ENCODE measurements at places on chromosomes 13 and 19.

DNA sequence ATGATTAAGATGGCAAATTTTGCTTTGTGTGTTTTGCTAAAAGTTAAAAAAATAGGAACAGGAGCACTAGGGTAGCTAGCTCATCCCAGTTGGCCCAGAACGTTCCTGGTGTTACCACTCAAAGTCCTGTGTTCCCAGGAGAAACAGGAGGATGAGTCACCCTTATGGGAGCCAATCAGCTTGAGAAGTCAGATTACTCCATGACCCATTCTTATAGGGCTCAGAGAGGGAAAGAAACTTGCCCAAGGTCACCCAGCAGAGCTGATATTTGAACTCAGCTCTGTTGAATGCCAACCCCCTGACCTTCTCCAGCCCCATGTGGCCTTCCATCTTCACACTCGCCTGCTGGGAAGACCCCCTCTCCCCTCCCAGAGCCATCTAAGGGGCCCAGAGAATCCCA is 13.0 kb downstream of the NMRK2 start:
- peak; percentile 64 for DNase-seq

DNA sequence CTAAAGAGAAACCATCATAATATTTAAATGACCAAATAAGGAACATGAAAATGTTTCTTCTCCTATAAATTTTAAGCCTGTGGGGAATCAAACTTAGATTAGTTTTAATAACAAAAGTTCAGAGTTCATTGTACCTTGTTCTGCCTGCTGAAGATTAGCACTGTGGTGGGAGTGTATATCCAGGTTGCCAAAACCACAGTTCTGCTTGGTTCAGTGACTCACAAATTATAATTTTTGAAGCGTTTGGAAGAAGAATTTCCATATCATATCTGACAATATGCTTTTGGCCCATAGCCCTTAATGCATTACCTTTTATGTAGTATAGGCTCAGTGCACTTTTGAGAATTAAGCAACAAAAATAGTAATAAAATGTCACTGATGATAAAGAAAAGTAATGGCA is 545.2 kb downstream of the GPC6 start:
- DNase-seq, result no peak

DNA sequence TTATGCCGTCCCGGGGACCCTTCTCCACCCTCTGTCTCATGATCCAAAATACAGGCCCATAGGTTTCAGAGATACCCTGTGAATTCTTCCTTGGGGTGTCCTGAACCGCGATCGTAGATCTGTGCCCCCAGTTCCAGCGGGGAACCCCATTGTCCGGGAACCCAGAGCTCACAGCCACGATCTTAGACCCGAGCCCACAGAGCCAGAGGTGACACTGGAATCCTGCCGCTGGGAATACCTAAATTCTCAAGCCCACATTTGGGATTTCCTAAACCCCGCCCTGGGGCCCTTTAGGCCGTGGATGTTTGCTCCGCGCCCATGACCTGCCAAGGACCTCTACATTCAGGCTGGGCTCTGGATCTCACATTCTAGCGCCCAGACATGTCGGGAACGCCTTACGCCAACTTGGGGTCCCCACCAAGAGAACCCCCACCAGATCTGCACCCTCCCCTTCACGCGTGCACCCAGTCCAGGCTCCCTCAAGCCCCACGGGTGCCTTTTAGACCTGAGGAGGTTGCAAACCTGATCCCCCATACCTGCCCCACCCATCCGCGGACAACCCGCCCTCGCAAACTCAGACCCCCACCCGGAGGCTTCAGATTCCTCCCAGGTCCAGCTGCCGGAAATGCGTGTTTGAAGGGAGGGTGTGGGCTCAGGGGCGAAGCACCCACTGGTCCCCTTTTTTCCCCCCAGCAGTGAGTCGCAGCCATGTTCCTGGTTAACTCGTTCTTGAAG is 605 bp downstream of the CAPNS1 start:
- peak; percentile 40 for DNase-seq

DNA sequence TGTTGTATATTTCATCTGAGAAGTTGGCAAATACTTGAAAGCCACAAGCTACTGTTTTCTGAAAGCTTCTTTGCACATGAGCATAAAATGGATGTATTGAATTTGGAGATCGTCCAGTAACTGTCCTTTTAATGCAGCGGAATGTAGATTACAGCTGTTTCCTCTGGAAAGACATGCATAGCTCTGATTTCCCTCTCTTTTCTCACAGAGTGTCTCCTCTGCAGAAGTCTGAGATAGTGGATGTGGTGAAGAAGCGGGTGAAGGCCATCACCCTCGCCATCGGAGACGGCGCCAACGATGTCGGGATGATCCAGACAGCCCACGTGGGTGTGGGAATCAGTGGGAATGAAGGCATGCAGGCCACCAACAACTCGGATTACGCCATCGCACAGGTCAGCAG is 283.0 kb downstream of the SHISA2 start:
- no peak for DNase-seq

DNA sequence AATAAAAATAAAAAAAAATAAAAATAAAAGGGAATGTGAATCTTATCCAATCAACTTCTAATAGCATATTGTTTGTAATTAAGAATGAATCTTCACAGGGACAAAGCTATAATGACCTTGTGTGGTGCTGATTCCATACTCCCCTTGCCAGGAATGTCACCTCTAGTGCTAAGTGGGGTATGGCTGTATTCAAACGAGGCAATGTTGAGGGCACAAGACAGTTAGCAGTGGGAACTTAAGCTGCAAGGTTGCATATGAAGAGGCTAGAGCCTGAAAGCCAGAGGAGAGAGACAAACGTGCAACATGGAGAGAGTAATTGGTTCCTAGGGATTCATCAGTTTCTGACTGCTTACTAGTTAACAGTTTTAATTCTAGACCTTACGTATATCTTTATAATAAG is 43.9 kb upstream of the CSNK1A1L start:
- DNase-seq, result no peak

- DNase-seq, result no peak
These were observed 30.4 kb downstream of the NLRP11 start for GRCh38 chr19:55801416-55801815.

DNA sequence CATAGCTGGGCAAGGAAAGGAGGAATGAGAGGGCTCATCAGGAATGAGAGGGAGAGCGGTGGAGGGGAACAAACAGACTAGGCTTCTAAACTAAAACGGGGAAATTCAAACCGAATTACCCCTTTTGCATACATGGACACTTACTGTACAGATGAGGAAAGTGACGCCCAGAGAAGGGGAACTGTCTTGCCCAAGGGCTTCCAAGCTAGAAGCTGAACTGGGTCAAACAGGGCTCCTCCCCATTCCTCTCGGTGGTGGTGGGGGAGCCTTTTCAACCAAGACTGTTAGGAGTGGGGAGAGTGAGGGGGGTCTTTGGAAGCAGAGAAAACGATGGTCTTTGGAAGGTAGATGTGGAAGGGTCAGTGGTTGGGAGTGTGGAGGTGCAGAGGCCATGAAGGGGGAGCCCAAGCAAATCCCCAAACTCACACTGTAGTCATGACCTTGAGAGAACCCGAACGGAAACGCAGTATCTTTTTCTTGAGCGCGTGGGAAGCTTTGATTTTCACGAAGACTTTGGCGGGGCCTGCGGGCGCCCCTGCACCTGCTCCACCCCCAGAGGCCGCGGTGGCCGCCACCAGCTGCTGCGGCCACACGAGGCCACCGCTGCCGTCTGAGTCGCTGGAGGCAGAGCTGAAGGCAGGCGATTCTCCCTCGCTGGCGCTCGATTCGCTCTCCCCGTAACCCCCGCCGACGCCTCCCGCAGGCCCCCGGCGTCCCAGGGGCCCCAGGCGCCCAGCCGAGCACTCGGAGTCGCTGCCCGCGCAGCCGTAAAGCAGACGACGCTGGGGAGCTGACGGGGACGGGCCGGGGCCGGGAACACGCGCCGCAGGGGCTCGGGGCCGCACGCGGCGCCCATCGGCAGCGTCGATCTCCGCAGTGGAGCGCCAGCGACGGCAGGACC is 12.3 kb upstream of the GNG8 start:
- DNase-seq, result no peak

GRCh38 chr13:109412283-109412901 is 374.0 kb downstream of the IRS2 start:
- DNase-seq, result peak; percentile 47

- no peak for DNase-seq
These were observed 12.1 kb downstream of the SLC25A15 start for GRCh38 chr13:40801255-40802217.
